ENCODE measurements at places on chromosomes 6 and 20.

GRCh38 chr20:15188415-15188814 lies 851.0 kb upstream of the FLRT3 start:
- no peaks in the 10 kb centered on the region for H3K4me1 ChIP-seq
- DNase-seq = no peak
- H3K27ac ChIP-seq = no peak overlapping the region

DNA sequence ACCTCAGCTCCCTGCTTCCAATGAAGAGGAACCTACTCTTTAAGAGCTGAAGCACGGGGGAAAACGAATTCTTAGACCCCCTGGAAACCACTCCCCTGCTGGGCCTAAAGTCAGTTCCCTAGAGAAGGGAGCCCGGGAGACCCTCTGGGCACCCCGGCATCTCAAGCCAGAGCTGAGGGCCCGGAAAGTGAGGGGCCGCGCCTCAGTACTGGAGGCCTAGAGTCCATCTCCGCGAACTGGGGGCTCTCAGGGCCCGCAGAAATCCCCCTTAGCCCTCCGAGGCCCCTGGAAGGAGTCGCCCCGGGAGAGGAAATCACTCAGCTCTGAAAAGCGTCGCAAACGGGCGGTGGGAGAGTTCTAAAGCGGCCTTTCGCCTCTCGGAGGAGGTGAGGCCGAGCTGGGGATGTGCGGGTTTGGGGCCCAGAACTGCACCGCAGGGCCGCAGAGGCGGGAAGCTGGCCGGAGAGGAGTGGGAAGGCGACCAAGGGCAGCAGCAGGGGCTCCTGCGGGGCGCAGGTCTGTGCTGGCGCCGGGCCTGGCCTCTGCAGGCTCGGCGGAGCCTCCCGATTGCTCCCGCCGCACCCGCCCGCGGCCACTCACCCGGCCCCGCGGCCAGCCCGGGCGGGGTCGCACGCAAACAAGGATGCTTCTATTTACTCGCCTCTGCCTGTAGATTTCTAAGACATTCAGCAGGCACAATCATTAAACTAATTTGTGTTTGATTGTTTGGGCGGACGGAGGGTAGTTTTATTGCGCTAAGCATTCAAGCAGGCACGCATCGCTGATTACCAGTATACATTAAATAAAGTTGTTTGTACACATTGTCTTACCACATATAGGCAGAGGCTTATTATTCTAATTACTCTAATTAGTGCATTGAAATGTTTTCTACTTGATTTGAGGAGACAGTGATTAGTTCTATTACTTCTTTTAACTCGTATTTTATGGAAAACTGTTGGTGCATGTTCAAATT lies 9.2 kb downstream of the POU3F2 start:
- H3K4me3 ChIP-seq = no peak overlapping the region
- H3K27me3 ChIP-seq = peaks cover 98% of the 10 kb centered on the region
- no peaks in the 10 kb centered on the region for H3K36me3 ChIP-seq
- DNase-seq = no peak
- H3K27ac ChIP-seq = no peak overlapping the region
- H3K4me1 ChIP-seq = peaks cover 15% of the 10 kb centered on the region

GRCh38 chr6:130575971-130576370 lies 210.2 kb downstream of the TMEM200A start:
- H3K27me3 ChIP-seq = no peaks in the 10 kb centered on the region
- no peak overlapping the region for H3K4me3 ChIP-seq
- no peak for DNase-seq
- no peaks in the 10 kb centered on the region for H3K4me1 ChIP-seq

- DNase-seq = no peak
- H3K4me1 ChIP-seq = no peaks in the 10 kb centered on the region
- H3K27me3 ChIP-seq = no peaks in the 10 kb centered on the region
- H3K36me3 ChIP-seq = no peaks in the 10 kb centered on the region
Observed at GRCh38 chr6:49151957-49152356, 311.1 kb downstream of the MMUT start.

- no peak overlapping the region for H3K27ac ChIP-seq
- DNase-seq = no peak
Observed at GRCh38 chr20:17928211-17928611, 40.4 kb downstream of the SNX5 start.

GRCh38 chr6:106486236-106486635 lies 125.7 kb downstream of the CRYBG1 start:
- H3K27ac ChIP-seq = no peak overlapping the region
- H3K27me3 ChIP-seq = no peaks in the 10 kb centered on the region
- DNase-seq = no peak
- H3K36me3 ChIP-seq = no peaks in the 10 kb centered on the region
- H3K4me3 ChIP-seq = no peak overlapping the region
- H3K4me1 ChIP-seq = peaks cover 12% of the 10 kb centered on the region

GRCh38 chr6:137958811-137959565 lies 91.9 kb downstream of the TNFAIP3 start:
- H3K4me3 ChIP-seq = no peak overlapping the region
- DNase-seq = peak; percentile 95
- peak overlapping the region; percentile 80 for H3K27ac ChIP-seq
- no peaks in the 10 kb centered on the region for H3K36me3 ChIP-seq
- no peaks in the 10 kb centered on the region for H3K27me3 ChIP-seq

- H3K4me1 ChIP-seq = no peaks in the 10 kb centered on the region
- H3K27ac ChIP-seq = no peak overlapping the region
- no peaks in the 10 kb centered on the region for H3K27me3 ChIP-seq
- H3K4me3 ChIP-seq = no peak overlapping the region
- DNase-seq = no peak
Observed at GRCh38 chr20:8837396-8837795, 231.5 kb upstream of the PLCB4 start.

GRCh38 chr6:26355366-26355765 lies 9.6 kb upstream of the BTN3A2 start:
- H3K36me3 ChIP-seq = no peaks in the 10 kb centered on the region
- DNase-seq = no peak

DNA sequence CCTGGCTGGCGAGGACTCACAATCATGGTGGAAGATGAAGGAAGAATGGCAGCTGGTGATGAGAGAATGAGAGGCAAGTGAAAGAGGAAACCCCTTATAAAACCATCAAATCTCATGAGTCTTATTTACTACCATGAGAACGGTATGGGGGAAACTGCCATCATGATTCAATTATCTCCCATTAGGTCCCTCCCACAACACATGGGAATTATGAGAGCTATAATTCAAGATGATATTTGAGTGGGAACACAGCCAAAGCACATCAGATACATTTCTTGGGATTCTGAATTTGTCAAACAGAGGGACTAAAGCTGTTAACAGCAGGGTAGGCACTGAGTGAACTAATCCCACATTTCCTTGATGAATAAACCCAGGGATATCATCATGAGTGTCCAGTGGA lies 116.2 kb upstream of the PLCB4 start:
- no peak overlapping the region for H3K27ac ChIP-seq
- no peak for DNase-seq
- no peaks in the 10 kb centered on the region for H3K4me1 ChIP-seq
- no peak overlapping the region for H3K4me3 ChIP-seq
- H3K36me3 ChIP-seq = no peaks in the 10 kb centered on the region

Data from CD14-positive monocyte (primary cell).